ENCODE measurements at places on chromosomes 5 and 9. TPM values are rescaled to one million over a fixed set of nuclear protein-coding genes. Genes with fewer than 3 reads are reported as not detected.

- DNase-seq, result peak; percentile 8
These were observed 289.6 kb upstream of the ADAMTSL1 start for GRCh38 chr9:18184401-18184800.

DNA sequence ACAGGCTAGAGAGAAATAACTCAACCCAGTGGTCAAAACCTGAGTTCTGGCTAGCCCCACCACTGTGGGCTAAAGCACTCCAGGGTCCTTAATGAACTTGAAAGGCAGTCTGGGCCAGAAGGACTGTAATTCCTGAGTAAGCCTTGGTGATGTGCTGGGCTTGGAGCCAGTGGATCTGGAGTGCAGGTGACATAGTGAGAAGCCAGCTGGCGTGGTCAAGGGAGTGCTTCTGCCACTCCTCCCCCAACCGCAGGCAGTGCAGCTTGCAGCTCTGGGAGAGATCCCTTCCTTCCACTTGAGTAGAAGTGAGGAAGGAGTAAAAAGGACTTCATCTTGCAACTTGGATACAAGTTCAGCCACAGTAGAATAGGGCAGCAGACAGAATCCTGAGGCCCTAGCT lies 424.0 kb downstream of the CDH18 start:
- peak; percentile 48 for DNase-seq

GRCh38 chr9:77546376-77546950 lies 101.7 kb downstream of the GNA14 start:
- no peak for DNase-seq

DNA sequence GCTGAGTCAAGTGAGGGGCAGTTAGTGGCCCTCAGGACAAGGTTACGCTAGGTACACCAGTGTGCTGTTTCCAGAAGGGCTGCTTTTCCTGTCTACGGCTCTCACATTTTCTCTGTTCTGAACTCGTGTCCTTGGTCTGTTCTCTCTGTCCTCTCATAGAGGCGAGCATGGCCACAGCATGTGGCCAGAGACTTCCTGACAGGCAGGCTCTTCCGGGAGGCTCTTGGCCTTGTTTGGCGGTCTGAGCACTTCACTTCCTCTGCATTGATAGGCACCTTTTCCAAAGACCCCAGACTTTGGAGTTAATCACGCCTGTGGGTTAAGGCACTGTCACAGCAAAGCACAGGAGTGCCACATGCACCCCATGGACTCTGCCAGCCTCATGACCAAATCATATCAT lies 1.2 kb downstream of the CKMT2 start:
- DNase-seq, result no peak

- DNase-seq, result no peak
These were observed 22.9 kb upstream of the TEX10 start for GRCh38 chr9:100375658-100376057.

DNA sequence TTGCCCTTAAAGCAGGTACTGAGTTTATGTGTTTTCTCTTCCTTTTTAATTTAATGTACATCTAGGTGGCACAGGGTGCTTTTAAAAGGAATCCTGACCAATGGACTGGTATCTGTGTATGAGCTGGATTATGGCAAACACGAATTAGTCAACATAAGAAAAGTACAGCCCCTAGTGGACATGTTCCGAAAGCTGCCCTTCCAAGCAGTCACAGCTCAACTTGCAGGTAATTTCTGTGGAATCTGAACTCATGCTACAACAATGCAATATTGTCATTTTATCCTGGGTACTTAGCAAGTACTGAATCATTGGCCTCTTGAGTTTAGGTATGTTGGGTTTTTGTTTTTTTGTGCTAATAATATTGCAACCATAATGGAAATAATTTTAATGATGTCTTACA lies 14.4 kb upstream of the TMOD1 start:
- no peak for DNase-seq

DNA sequence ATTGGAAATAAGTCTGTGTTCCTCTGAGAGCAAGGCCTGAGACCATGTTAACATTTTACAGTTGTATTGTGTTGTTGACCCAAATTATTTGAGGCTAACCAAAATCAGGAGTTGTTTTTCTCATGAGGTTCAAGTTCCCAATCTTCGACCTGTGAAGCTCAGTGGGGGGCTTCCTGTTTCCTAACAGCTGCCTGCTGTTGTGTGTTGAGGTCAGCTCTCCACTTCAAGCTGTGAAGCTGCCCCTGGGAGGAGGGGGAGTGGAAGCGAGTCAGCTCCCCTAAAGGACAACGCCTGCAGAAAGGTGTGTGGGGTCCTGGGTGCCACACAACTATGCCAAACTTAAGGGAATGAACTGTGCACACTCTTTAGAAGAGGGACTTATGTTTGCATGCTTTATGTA lies 295.5 kb downstream of the IRX1 start:
- DNase-seq, result no peak

DNA sequence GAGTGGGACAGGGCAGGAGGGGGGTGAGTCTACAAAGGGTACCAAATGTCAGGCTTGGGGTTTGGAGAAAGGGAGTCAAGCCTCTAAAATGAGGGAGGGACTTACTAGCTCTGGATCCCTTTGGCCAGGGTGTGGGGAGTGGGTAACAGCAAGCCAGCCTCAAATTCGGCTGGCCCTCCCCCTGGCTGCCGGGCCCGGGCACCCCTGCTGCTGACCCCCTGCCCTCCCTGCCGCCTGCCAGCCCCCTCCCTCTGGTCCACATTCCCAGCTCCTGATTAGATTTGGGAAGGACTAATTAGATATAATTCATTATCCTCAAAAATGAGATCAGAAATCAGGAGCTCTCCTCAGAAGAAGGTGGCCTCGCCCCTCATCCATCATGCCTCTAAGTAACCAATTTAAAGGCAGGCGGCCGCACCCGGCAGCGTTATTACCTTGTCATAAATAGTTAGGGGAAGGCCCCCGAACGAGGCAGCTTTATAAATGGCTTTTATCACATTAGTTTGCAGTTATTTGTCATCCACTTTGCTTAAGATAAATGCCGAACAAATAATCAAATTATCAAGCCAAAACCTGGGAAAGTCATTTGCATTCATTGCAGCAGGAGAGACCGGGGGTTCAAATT lies 44.6 kb downstream of the LMX1B start:
- DNase-seq, result no peak

DNA sequence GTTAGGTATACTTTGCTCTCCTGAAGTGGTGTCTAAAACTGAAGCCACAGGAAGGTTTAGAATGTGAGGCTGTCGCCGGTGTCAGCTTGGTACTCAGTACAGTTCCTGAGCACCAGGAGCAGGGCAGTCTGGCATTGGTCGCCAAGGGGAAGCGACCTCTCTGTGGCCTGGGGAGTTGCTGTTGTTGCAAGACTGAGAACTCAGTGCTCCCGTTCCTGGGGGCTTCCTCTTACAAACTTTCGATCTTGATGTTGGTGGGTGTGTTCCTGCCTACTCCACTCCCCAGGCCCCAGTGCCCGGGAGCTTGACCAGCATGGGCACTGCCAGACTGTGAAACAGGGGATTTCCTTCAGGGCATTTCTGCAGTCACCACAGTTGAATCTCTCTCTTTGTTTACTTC lies 52.4 kb upstream of the PPARGC1B start:
- DNase-seq, result no peak

- peak; percentile 77 for DNase-seq
These were observed 35.8 kb downstream of the OTULINL start for GRCh38 chr5:14617441-14617840.

DNA sequence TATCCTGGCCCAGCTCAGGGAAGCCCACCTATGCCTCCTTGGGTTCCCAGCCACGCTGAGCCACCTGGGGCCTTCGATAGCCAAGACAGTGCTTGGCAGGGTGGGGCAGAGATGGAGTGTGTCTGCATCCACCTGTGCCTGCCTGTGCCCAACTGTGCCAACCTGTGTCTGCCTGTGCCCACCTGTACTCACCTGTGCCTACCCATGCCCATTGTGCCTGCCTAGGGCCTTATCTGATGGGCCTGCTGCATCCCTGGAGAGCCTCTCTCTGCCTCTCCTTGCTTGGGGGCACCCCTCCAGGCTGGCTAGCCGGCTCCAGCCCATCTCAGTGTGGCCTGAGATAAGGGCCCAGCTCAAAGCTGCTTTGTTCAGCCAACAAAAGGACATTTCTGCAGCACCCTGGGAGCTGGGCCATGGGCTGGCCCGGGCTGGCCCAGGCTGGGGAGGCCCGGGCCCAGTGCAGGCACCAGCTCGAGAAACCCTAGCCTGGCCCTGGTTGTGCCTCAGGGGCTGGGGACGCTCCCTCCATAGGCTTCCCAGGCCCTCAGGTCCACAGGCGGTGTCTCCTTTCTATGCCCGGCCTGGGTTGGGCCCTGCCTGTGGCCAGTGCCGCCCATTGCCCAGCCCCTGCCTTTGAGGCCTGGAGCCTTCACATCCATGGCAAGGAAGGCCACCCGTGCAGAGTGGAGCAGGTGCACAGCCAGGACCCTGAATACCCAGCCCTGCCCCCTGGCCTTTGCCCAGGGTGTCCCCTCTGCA lies 37.3 kb upstream of the NOTCH1 start:
- DNase-seq, result no peak

DNA sequence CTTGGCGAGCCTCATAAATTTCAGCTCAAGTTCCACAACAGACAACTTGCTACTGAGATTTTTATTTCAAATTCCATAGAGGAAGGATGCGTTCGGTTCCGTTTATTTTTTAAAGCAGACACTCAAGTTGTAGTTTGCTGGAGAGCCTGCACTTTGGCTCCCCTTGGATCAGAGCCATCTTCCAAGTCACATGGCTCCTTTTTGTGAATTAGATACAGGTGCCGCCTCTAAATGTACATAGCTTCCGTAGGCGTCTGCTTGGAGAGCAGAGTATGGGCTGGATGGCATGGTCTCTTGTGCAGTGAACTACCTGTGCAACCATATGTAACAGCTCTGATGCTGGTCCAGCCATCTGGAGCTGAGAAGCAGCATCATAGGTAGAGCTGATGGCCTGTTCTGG lies 73.9 kb upstream of the WWC1 start:
- DNase-seq, result no peak

- DNase-seq, result peak; percentile 6
These were observed 51.7 kb downstream of the SLC12A2 start for GRCh38 chr5:128135286-128135685.

DNA sequence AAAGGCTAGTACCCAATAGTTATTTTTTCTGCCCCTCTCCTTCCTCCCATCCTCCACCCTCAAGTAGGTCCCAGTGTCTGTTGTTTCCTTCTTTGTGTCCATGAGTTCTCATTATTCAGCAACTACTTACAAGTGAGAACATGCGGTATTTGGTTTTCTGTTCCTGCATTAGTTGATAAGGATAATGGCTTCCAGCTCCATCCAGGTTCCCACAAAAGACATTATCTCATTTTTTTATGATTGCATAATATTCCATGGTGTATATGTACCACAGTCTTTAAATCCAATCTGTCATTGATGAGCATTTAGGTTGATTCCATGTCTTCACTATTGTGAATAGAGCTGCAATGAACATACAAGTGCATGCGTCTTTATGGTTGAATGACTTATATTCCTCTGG lies 128.3 kb upstream of the ANKRD55 start:
- DNase-seq, result no peak

- no peak for DNase-seq
These were observed 38.7 kb upstream of the RAB3C start for GRCh38 chr5:58544195-58544594.

GRCh38 chr9:19999491-20000057 lies 210.7 kb upstream of the SLC24A2 start:
- peak; percentile 93 for DNase-seq

DNA sequence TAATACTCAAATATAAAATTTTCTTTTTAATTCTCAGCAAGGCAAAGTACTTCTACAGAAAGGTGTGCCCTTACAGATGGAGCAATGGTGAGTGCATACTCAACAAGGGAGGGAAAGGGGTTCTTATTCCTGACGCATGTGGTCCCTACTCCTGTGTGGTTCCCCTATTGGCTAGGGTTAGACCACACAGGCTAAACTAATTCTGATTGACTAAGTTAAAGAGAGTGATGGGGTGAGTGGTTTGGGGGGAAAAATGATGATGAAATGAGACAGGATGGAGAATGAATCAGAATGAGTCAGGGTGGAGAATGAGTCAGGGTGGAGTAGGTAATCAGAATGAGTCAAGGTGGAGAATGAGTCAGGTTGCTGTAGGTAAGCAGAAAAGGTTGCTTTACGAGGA lies 22.9 kb upstream of the HMGCS1 start:
- peak; percentile 11 for DNase-seq

Gene BRINP1
- under 0.01 TPM for total RNA-seq

Gene GDNF
- 2.2 TPM for total RNA-seq

Gene NUTM2F
- not detected for total RNA-seq

Gene RASGEF1C
- total RNA-seq, result 0.24 TPM

Gene SPAG8
- total RNA-seq, result 1.7 TPM

Gene INSL4
- total RNA-seq, result not detected

Gene CTSV
- total RNA-seq, result 9.1 TPM
